ENCODE measurements at places on chromosomes 2 and 18. TPM values are rescaled to one million over a fixed set of nuclear protein-coding genes. Genes with fewer than 3 reads are reported as not detected.

DNA sequence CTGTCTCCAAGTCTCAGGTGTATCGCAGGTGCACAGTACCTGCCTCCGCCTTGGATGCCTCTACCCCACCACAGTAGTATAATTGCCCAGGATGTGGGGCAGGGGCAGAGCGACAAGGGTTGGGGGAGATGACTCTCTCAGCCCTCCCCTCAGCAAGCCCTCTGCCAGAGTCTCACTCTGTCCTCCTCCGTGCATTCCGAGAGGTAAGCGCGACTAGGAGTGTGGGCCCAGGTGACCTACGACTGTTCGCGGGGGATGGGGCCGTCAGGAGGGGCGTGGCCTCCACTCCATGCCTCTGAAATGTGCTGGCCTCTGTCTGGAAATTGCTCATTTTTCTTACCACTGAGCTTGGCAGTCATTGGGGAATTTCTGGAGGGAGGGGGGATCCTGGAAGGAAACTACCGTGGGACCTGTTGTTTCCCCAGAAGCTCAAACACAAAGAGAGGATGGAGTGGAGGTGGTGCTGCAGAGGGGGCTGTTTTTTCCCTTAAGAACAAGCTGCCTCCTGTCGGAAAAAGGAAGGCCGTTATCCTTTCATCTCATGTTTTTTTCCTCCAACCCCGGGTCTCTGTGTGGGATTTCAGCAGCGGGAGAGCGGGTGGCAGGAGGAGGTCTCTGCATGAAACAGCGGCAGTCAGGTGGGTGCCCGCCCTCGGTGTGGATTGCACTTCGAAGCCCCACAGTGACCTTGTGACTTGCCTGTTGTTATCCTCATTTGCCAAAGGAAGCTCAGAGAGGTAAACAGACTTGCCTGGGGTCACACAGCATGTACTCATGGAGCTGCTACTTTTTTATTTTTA, 13.0 kb upstream of the RALB start:
- peak; percentile 47 for DNase-seq

Gene COL3A1
- total RNA-seq = not detected

DNA sequence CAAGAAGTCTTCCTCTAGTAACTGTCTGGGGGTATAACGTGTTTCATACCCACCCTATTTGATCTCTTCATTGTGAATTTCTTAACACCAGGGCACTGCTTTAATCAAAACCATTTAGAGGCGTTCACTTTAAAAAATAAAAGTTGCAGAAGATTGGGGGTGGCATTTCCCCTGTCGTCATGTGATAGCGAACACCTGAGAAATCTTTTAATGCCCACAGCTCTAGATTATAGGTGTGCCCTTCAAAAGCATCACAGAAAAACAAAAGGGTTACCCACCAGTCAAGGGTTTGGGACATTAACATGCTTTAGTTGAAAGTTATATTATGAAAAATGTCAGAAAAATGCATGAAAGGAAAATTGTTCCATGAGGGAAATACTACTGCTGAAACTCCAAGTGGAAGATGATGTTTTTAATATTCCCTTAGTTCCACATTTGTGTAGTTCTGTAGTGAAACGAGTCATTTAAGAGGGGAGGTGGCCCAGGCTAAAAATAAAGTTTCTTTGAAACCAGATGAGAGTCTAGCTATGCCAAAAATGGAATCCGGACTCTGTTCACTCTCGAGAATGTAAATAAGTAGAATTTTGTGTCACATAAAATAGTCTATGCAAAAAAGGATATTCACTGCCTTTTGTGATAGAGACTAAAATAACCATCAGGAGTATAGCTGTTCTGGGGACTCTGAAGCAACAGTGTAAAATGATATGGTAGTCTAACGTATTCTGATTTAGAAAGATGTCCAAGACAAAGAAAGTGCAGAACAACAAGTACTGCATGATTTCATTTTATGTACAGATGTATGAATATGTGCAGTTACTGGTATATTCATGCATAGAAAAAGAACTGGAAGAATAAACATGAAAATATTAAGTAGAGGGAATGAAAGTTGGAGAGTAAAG, 95.3 kb downstream of the TMEM247 start:
- DNase-seq = no peak

GRCh38 chr2:7016601-7017211, 99.5 kb downstream of the RNF144A start:
- no peak for DNase-seq

Gene LOXHD1
- not detected for total RNA-seq

Gene LYG2
- total RNA-seq = not detected

Gene DCDC2C
- total RNA-seq = not detected

- no peak for DNase-seq
These were observed 201.1 kb upstream of the HDAC4 start for GRCh38 chr2:239601880-239602279.

DNA sequence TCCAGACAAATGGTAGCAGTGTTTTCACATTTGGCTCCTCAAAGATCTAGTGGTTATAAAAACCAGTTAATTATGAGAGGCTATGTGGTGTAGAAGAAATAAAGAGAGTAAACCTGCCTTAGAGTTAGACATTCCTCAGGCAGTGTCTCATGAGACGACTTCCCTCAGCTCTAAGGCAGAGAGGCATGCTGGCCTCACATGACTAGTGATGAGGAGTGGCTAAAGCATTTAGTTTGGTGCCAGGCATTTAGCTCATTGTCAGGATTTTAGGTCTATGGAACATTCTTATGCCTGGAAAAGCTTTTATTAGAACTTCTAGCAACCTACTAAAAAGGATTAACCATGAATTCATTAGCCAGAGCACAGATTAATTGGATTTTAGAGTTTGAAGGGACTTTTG, 90.3 kb downstream of the RPRM start:
- DNase-seq = no peak

GRCh38 chr18:46910856-46911255, 6.5 kb downstream of the PIAS2 start:
- DNase-seq = no peak

DNA sequence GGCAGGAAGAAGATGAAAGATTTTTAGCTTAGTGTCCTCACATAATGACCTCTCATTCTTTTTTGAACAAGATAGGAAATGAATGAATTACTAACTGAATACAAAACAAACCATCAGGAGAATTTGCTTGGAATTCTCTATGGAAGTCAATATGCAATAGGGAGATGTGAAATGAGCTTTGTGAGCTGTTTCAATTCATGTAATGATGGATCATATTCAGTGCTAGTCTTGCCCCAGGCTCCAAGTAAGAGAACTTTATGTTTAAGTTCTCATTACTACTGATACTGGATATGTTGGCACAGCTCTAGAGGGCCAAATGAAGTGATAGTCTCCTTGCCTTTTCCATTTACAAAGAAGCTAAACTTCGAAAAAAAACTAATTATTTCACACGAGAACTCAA, 29.2 kb downstream of the MYOM1 start:
- no peak for DNase-seq

Gene PROM2
- total RNA-seq = 72.2 TPM

GRCh38 chr2:47230418-47230817, 75.3 kb upstream of the STPG4 start:
- DNase-seq = no peak

DNA sequence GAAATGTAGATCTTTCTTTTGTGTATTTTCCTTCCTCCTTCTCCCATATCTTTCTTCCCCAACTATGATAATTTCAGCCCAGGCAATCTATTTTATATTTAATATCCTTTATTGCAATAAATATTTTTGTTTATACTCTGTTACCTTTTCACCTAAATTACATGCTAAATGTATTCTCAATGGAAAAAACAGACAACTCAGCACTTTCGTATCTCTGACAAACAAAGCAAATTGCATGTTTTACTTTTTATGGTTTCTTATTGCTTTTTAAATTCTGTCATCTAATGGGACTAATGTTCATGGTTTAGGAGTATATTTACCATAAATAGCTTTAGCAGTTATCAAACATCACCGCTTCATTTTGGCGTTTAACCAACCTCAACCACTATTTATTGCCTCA, 74.0 kb downstream of the LRP1B start:
- DNase-seq = no peak

Gene ILKAP
- 27.5 TPM for total RNA-seq

- DNase-seq = no peak
These were observed 41.8 kb downstream of the STAT1 start for GRCh38 chr2:190972213-190972612.

- no peak for DNase-seq
These were observed 108.9 kb upstream of the XPO1 start for GRCh38 chr2:61647044-61647443.

- no peak for DNase-seq
These were observed 362.8 kb downstream of the CBLN2 start for GRCh38 chr18:72181241-72181764.

DNA sequence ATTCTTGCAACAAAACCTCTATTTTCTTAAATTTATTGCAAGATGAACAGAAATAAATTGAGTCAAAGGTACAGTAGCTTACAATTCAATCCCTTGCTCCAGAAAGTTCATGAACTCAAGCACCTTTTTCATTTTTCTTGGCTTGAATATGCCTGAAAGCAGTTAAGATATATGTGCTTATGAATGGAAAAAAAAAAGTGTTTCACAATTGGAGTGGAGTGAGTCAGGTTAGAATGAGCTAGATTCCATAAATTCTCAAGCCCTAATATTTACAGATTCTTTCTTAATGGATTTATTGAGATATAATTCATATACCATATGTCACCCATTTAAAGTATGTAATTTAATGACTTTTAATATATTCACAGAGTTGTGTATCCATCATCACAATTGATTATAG, 39.6 kb upstream of the NEMP2 start:
- no peak for DNase-seq

DNA sequence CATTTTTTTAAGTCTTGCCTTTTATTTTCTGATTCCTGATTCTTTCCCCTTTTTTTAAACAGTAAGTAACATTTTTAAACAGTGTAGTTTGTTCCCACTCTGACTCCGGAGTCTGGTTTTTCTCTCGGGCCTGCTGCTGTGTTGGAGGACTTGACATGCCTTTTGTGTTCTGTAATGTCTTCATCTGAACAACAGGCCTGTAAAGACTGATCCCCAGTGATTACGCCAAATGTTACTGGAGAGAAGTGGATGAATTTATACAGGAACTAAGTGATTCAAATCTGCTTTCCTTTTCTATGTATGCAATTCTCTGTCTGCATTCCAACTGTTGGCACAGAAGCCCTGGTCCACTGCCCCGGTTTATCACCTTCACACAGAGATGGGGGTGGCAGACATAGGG, 54.3 kb upstream of the RMDN2 start:
- DNase-seq = no peak

Gene RUFY4
- total RNA-seq = not detected

Gene ASB18
- total RNA-seq = not detected

DNA sequence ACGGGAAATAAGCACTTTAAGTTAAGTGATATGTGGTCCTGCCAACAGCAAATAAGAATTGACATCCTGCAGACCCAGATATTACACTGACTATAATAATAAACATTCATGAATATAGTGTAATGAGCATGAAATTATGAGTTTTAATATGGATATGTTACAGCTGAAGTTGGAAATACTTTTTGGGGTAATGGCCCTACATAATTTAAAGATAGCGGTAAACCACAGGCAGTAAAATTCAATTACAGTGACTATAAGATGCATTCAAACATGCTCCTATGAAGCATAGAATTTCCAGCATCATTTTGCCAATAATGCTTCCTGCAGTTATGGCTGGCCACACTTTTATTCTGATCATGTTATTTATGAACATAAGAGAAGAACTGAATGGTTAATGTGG, 49.4 kb upstream of the LRRTM4 start:
- no peak for DNase-seq

DNA sequence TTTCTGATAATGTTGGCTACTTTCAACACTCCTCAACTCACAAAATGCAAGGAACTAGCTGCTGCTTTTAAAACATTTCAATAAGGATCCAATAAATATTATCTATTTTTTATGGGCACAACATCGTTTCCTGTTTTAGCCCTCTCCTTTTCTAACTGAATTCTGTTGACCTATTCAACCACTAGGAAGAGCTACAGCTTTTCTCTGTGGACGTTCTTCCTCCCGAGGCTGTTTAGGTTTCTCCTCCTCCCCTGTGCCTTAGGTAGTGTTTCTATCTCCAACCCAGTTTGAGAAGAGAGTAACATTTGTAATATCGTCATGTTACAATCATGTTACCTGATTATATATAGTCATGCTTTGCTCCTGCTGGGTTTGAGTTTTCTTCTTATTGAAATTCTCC, 91.3 kb upstream of the ITGB6 start:
- DNase-seq = no peak

Gene MROH2A
- total RNA-seq = 2.4 TPM

Gene RBM44
- 0.08 TPM for total RNA-seq
